ENCODE measurements at places on chromosomes 6 and 20. TPM values are rescaled to one million over a fixed set of nuclear protein-coding genes. Genes with fewer than 3 reads are reported as not detected.

The HCRTR2 gene
- total RNA-seq, result not detected

The TBXT gene
- total RNA-seq, result not detected

The SEL1L2 gene
- total RNA-seq, result not detected

The TMEM217 gene
- total RNA-seq, result 0.09 TPM

The CFB gene
- total RNA-seq, result 32.9 TPM

The TFAP2A gene
- total RNA-seq, result not detected

The OR2B2 gene
- not detected for total RNA-seq

The SLC22A16 gene
- total RNA-seq, result not detected

The TFAP2C gene
- total RNA-seq, result 0.08 TPM

The ADAM33 gene
- total RNA-seq, result 145 TPM

The SOBP gene
- 7.4 TPM for total RNA-seq

The PEX3 gene
- 20.6 TPM for total RNA-seq

The PPP1R3G gene
- 3.8 TPM for total RNA-seq

The TNNC2 gene
- total RNA-seq, result 0.45 TPM

The GPLD1 gene
- total RNA-seq, result 0.27 TPM

The RIMS1 gene
- total RNA-seq, result not detected

The USP49 gene
- 2.7 TPM for total RNA-seq

The SLC52A3 gene
- total RNA-seq, result not detected

The EZR gene
- total RNA-seq, result 41.3 TPM
